ENCODE measurements at places on chromosomes 2 and 18.

- DNase-seq: no peak
Measured at GRCh38 chr2:106153781-106154180, 40.3 kb downstream of the UXS1 start.

- no peak for DNase-seq
Measured at GRCh38 chr2:119108186-119108585, 50.4 kb downstream of the C1QL2 start.

GRCh38 chr2:100437751-100438150 lies 20.3 kb upstream of the CHST10 start:
- no peak for DNase-seq

- DNase-seq: no peak
Measured at GRCh38 chr2:34909992-34910705, 1311.0 kb upstream of the FAM98A start.

GRCh38 chr18:35827275-35827902 lies 145.1 kb upstream of the RMP24 start:
- no peak for DNase-seq

DNA sequence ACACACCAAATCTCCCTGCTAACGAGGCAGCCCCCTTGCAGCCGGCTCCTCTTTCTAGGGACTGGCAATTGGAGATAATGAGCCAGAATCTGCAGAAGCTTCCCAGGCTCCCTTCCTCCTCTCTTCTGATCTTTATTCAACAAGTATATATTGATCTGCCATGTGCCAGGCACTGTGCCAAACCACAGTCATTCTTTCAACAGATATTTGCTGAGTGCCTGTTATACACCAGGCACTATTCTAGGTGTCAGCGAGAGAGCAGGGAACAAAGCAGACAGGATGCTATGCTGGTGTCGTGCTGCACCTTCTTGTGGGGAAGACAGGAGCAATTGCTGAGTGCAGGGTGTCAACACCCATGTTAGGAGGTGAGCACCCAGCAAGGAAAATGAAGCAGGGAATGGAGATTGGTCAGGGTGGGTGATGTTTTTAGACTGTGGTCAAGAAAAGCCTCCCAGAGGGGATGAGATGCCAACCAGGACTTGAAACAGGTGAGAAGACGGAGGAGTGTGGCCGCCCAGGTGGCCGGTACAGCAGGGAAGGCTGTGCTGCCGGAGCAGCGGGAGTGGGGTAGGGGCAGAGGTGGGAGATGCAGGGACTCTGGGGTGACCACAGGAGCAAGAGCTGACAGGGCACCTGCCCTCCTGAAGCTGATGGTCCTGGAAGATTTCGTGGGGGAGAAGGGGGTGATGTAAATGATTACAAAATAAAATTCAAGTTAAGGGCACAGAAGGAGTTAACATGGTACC lies 307.6 kb upstream of the RAB12 start:
- peak; percentile 6 for DNase-seq

DNA sequence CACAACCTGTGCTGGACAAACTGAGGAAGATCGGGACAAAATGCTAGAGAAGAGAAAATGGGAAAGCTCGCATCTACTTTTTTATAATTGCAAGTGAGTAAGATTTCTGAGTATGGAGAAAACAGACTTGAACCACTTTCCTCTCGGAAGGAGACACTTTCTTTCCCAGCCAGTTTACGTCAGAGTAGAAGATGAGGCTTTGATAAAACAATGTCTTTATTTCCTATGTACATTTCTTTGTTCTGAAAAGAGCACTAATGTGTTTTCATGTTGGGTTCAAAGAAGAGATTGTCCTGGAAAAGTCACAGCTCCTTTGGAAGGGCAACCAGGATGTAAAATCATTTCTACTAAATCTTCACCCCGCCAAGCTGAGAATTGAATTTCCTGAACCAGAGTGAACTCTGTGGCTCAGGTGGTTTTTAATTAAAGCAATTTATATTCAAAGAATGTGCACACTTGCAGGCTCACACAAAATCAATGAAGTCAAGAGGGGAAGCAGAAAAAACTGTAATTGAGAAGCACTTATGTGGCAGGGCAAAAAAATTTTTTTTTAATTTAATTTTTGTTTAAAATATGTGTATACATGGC lies 23.4 kb upstream of the ITGA6 start:
- DNase-seq: no peak

DNA sequence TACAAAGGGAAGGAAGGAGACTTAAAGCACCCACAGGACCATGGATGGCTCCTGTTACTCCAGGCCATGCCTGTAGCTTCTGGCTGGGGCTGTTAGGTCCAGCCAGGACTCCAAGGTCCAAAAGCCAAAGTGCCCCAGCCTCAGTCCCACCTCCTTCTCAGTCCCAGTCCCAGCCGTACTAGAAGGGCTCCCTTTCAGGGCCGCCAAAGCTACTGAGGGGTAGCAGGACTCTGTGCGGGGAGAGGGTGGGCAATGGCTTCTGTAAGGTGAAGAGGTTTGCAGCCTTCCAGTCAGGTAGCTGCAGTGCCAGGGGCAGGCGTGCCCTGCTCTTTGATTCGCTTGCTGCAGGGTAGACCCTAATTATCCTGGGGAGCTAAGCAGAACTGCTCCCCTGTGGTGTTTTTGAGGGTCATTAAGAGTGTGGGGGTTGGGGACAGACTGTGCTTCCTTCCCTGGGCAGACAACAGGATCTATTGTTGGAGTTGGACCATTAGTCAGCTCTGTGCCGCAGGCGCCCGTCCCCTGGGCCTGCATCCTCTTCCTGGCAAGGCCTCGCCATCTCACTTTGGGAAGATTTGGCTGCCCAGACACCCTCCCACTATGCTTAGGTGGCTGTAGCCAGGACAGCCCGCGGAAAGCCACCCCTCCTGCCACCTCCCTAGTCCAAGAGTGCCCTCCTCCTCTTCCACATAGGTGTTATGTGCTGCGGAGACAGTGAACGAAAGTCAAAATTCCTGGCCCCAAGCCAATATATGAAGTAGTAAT lies 118.8 kb downstream of the ZBTB7C start:
- DNase-seq: no peak

DNA sequence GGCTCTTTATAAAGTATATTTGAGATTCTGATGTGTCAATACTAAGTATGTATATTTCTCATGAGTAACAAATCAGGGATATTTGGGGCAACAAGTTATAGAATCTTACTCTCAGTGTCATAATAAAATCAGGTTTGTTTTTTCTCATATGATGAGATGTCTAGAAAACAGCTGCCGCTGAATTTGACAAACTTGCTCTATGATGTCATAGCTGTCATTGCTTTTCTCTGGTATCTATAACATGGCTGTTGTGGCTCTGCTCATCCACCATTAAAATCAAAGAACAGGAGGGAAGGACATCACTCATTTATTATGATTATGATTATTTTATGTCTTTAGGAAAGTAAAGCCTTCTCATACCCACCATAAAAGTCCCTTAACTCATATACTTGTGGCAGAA lies 417.2 kb upstream of the LRRTM4 start:
- DNase-seq: no peak

DNA sequence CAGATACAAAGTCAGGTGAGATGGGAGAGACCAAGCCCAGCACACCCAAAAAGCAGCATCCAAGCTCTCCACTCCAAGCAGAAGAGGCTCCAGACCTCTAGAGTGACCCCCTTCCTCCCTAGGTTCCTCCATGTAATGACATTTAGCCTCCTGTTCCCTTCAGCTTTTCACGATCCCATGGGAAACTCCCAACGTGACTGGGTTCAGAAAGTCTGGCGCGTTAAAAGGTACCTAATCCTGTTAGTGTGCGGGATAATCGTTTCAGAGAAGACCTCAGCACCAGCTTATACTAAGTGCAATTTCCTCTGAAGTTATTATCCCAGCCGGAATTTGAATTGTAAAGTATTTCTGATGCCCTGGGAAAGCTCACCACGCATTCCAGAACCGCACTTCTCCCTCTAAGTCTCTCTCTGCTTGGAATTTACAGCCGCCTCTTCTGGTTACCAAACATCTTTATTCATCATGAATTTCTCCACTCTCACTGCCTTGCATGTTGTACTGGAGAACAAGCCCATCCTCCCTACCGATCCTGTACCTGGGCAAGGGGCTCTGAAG lies 46.9 kb downstream of the CCBE1 start:
- DNase-seq: no peak

GRCh38 chr2:20439503-20439902 lies 7.4 kb upstream of the RHOB start:
- DNase-seq: no peak

- no peak for DNase-seq
Measured at GRCh38 chr2:168320267-168320666, 72.9 kb upstream of the STK39 start.

- DNase-seq: no peak
Measured at GRCh38 chr2:128317181-128317898, 1.3 kb downstream of the HS6ST1 start.

- no peak for DNase-seq
Measured at GRCh38 chr2:224819075-224819474, 102.9 kb upstream of the CCDC195 start.

GRCh38 chr18:58269931-58270330 lies 225.9 kb downstream of the NEDD4L start:
- DNase-seq: no peak

DNA sequence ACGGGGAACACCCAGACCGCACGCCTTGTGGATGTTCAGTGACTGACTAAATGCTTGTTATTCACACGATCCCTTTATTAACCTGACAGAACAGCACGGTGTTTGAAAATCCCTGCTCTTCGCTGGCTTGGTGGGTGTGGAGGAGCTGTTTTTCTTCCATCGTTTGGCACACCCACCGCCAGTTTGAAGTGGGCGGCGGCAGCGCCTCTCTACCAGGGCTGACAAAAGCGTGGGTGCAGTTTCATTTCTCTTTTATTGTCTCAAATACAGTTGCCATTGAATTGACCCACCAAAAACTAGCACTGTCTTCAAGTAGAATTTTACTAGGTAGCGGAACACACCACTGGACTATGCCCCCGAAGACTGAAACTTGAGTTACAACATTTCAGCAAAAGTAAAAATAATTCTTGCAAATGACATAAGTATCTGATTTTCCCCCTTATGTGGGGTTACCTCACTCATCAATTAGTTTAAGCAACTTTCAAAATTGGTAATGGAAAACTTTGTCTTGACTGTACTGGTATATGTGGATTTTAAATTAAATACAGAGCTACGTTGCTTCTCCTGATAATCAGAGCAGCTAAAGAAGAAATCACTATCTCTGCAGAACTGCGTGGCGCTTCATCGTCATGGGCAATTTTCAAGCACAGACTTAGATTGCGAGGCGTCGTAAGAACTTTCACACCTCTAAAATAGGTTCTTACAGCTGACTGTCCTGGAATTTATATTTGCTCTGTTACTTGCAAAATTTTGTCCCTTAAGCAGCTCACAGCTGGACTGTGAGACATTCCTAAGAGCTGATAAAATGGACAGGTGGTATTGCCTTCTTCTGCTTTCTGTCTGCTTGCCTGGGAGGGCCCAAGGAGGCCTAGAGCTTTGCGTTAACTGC lies 60.9 kb downstream of the LDLRAD4 start:
- no peak for DNase-seq

- no peak for DNase-seq
Measured at GRCh38 chr2:112077814-112078213, 22.7 kb downstream of the TMEM87B start.

DNA sequence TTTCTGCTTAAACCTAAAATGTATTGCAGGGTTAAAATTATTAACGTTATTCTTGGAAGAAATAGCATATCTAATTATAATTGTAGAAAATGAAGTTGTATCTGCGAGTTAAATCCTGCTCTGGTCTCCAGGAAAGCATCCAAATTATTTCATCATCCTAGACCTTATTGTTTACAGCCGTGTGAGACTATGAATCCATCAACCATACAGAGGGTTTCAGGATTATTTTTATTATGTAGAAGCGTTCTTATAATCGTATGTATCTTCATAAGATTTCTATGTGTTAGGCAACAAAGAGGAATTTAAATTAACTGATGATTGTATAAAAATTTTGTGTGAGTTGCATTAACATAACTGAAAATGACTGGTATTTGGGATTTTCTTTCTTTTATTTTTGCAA lies 14.5 kb upstream of the DSC3 start:
- no peak for DNase-seq

DNA sequence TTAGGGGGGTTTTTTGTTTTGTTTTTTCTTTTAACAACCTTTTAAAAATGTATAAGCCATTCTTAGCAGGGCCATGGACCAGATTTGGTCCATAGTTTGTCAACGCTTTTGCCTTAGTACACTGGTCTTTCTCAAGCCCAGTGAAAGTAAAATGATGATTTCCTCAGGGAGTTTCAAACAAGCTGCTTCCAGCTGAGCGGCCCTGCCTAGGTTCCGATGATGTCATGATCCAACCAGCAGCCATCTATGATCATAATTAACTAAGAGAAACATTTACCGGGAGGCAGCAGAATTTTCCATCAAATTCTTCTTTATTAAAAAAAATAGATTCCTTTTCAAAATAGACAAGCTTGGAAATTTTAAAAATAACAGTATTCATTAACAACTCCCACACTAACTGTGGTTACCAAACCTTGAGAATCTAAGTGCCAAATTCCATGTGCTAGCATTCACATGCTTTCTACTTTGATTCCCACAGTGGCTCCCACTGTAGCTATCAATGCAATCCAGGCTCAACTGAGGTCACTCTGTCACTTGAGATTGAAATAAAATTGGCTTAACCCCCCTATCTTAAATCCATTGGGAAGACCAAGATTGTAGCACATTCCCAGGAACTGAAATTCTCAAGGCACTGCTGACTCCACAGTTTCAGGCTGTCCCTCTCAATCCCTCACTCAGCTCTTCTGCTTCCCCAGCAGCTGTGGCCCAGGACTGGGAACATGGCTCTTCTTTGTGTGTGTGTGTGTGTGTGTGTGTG lies 148.9 kb downstream of the RNF152 start:
- no peak for DNase-seq

GRCh38 chr2:95032341-95032740 lies 6.8 kb downstream of the MAL start:
- no peak for DNase-seq

- no peak for DNase-seq
Measured at GRCh38 chr2:241603686-241604085, 33.3 kb downstream of the THAP4 start.

- no peak for DNase-seq
Measured at GRCh38 chr2:192004188-192004963, 157.5 kb upstream of the CAVIN2 start.

DNA sequence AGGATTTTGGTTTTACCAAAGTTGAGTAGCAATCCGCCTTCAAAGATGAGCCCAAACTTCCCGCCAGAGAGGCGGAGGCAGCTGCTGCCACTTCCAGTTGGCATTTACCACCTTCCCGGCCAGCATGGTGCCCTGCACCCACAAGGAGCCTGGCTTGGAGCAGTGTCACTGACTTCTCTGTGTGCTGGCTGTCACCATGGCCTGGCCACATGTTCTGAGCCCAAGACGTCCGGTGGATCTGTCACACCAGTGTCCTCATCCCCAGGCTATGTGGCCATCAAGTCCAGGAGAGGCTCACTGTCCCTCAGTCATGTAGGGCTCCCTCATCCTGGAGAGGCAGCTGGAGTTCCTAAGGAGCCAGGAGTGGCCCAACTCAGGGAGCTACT lies 100.6 kb downstream of the ACKR3 start:
- no peak for DNase-seq

All from AG04450 (cell line).